SK-MEL-5 (cell line): ENCODE measurements at places on chromosomes 3 and 15. TPM values are rescaled to one million over a fixed set of nuclear protein-coding genes. Genes with fewer than 3 reads are reported as not detected.

- no peak for DNase-seq
Observed at GRCh38 chr3:189103208-189103607, 68.6 kb upstream of the TPRG1 start.

DNA sequence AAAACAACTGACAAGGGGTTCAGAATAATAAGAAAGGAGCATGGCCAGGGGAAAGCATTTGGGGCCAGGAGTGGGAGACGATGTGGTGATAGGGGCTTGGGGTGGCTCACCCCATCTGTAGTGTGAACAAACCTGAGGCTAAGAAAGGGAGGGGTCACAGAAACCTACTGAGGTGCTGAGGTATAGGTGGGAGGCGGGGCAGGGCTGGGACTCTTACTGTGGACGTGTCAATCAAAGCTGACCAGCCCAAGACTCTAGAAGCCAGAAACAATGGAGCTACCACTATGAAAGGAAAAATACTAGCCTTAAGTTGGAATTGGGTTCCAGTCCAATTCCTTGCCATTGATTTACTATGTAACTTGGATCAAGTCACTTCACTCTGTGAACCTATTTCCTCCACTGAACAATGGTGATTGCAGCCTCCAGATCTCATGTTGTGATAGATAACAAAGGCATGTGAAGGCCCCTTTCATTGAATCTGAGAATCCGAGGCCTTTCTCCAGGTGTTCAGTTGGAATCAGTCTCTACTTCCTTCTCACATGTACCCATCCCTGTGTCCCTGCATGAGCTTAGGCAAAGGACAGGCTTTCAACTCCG, 260.9 kb upstream of the HES1 start:
- DNase-seq: no peak

DNA sequence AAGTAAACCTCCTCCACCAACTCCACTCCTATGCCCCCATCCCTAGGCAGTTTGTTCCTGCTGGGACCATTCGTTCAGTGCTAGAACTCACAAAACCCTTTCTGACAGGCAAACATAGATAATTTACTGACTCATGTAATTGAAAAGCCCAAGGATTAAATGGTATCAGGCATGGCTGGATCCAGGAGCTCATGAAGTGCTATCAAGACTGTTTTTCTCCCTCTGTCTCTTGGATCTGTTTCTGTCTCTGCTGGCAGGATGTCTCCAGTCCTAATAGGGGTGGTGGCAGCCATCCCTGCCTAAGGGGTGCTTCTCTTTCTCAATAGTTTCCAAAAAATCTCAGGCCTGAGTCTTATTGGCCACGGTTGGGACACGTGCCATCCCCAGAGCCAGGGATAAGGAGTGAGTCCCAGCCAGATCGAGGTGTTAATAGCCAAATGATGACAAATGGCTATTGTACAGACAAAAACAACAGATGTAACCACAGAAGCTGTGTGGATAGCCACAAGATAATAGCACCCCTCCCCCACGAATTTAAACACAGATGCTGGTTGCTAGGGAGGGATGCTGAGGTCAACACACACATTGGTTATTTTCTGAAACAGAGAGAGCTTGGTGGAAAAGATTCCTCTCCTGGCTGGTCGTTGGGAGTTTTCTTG, 168.6 kb downstream of the SHQ1 start:
- no peak for DNase-seq

DNA sequence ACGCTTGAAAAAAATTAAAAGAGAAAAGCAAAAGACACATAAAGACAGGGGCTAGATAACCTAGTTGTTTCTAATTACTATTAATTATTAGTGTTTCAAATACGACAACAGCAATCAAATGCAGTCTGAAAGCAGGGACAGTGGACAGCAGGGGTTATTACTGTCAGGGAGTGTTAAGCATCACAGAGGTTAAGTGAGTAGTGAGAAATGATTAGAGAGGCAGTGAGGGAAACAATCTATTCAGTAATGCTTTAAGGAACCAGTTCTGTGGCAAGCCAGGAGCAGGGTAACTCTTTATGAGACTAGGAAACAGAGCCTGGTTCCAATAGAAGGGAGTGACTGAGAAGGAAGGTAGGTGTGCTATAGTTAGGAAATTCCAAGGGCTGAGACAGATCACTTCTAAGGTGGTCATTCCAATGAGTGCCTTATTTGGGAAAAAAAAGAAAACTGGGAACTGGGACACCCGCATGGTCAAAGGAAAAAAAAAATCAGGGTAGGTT, 15.0 kb downstream of the RYK start:
- no peak for DNase-seq

FAM81A gene
- total RNA-seq: 21.2 and 22.7 TPM in 2 replicates

ALDH1A2 gene
- 0.18 TPM in 1 of 2 replicates, not detected in the other for total RNA-seq

GRCh38 chr3:122627301-122627700, 49.9 kb downstream of the PARP15 start:
- DNase-seq: no peak

CISH gene
- total RNA-seq: 0.16 and 0.32 TPM in 2 replicates

DNA sequence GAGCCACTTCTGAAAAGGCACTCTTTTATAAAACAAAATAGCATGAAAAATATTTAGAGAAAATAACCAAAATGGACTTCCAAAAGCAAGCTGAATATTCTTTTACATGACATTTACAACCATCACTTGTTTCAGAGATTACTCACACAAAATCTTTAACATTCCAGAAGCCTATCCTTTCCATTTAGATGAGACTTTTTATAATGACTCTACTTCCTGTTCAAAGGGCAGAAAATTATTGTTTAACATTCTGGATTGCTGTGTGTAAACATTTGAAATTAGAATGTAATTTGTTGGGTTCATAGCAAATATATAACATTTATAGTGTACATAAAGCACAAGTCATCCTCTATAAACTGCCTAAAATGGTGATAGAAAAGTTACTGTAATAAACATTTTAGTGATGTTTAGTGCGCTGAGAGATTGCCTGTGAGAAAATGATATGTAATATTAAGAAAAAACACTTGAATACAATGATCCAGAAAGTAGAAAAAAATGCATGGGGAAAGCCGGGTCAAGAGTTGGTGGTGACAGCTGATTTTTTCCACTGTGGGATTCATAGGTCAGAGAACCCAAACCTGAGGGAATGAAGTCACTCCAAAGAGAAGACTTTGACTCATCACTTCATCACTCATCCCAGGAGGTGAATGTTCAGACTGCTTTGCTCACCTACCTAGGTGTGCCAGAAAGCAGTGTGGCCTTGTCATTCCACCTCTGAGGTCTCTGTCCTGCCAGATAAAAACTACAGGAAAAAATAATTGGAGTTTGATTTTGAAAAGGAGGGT, 305.8 kb downstream of the ARPP21 start:
- DNase-seq: no peak
